ENCODE measurements at places on chromosomes 3 and 15.

- no peak for DNase-seq
Measured at GRCh38 chr3:28935146-28935545, 345.7 kb upstream of the RBMS3 start.

DNA sequence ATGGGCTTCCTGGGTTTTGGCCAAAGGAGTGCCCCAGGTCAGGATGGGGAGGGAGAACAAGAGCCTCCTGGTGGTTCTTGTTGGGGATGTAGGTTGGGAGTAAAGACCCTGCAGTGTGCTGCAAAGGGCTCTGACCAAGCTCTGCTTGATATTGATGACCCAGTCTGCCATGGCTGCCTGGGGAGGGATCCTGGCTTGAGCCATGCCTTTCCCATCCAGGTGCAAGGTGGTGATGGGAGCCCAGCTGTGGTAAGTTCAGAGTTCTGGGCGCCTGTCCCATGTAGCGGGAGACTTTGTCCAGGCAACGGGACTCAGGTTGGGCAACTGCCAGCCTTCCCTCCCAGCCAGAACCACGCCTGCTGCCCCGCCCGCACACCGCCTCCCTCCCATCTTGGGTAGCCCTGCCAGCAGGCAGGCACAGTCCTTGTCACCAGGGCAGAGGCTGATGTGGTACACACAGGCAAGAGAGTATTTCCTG is 2.6 kb downstream of the GNAI2 start:
- DNase-seq = no peak

GRCh38 chr15:42604894-42605744 is 29.7 kb downstream of the STARD9 start:
- DNase-seq = no peak

- DNase-seq = no peak
Measured at GRCh38 chr3:16456784-16457415, 56.6 kb downstream of the RFTN1 start.

DNA sequence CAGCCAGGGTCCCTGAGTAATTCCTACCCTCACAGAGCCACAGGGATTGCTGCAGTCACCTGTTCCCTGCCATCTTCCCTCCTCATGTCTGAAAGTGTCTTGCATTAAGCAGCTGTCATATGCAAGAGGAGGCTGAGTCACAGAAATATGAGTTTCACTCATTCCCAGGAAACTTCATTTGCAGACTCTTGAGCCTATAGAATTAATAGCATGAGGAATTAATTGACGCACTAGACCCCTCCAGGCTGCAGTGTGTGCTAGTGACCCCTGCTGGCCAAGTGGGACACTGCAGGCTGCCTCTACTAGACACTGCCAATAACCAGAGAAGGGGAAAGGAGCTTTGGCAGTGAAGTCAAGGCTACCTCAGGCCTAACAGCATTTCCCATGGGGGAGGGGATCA is 50.6 kb upstream of the SLC6A1 start:
- DNase-seq = no peak

DNA sequence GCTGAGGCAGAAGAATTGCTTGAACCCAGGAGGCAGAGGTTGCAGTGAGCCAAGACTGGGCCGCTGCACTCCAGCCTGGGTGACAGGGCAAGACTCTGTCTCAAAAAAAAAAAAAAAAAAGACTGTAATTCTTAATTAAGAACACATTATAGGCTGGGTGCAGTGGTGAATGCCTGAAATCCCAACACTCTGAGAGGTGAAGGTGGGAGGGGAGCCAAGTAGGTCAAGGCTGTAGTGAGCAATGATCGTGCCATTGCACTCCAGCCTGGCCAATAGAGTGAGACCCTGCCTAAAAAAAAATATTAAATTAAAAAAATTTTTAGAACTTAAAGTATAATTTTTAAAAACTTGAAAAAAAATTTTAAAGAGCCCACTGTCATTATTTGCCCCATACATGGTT is 13.4 kb upstream of the ARPIN start:
- DNase-seq = no peak

- DNase-seq = no peak
Measured at GRCh38 chr3:146638718-146639117, 33.6 kb upstream of the PLSCR5 start.

DNA sequence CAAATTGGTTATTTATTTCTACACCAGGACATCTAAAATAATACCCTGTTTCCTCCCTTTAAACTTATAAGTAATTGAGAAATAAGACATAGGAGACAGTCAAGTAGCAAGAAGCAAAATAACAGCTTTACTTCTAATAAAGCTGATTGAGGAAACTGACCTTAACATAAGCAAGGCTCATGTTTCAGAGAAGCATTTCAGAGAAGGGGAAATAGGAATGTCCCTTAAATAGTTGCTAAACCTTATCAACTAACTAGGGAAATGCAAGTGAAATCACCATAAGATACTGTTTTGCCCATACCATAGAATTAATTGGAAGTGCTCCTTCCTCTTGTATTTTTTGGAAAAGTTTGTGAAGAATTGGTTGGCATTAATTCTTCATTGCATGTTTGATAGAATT is 84.9 kb downstream of the B3GALNT1 start:
- DNase-seq = no peak

- DNase-seq = no peak
Measured at GRCh38 chr3:170128259-170128976, 53.1 kb downstream of the PHC3 start.

DNA sequence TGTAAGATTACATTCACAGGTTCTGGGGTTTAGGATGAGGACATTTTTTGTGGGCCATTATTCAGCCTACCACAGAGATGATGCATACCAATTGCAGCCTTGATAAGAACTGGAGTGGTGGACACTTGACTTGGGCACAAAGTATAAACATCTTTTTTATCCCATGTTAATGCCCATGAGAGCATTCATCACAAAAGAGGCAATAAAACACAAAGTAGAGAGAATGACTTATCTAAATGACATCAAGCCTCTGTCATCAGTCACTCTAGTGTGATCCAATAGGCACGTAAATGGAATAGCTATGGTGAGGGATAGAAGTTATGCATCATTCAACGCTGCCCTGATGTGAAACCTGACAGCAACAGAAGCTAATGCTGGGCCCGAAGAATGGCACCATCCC is 25.8 kb downstream of the VEPH1 start:
- DNase-seq = no peak

- DNase-seq = no peak
Measured at GRCh38 chr3:21356402-21356801, 394.6 kb downstream of the ZNF385D start.
